ENCODE measurements at places on chromosomes 13 and 19.

GRCh38 chr13:50596776-50597203, 246.7 kb downstream of the DLEU7 start:
- DNase-seq: no peak

- no peak for DNase-seq
These were observed 28.4 kb downstream of the UBAC2 start for GRCh38 chr13:99228737-99229691.

DNA sequence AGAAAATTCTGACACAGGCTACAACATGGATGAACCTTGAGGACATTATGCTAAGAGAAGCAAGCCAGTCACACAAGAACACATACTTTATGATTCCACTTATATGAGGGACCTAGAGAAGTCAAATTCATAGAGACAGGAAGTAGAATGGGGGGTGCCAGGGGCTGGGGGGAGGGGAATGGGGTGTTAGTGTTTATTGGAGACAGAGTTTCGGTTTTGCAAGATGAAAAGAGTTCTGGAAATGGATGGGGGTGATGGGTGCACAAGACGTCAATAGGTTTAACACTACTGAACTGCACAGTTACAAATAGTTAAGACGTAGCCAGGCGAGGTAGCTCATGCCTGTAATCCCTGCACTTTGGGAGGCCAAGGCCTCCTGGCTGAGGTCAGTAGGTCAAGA, 3.5 kb upstream of the ZNF787 start:
- DNase-seq: no peak

DNA sequence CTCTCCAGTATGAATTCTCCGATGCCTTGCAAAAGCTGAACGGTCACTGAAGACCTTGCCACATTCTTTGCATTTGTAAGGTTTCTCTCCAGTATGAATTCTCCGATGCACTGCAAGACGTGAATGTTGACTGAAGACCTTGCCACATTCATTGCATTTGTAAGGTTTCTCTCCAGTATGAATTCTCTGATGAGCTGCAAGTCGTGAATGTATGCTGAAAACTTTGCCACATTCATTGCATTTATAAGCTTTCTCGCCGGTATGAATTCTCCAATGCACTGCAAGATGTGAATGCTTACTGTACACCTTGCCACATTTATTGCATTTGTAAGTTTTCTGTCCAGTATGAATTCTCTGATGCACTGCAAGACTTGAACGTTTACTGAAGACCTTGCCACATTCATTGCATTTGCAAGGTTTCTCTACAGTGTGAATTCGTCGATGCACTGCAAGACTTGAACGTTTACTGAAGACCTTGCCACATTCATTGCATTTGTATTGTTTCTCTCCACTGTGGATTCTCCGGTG, 20.0 kb upstream of the ZNF841 start:
- DNase-seq: no peak

- no peak for DNase-seq
These were observed 13.2 kb downstream of the NAPSA start for GRCh38 chr19:50352242-50352641.

DNA sequence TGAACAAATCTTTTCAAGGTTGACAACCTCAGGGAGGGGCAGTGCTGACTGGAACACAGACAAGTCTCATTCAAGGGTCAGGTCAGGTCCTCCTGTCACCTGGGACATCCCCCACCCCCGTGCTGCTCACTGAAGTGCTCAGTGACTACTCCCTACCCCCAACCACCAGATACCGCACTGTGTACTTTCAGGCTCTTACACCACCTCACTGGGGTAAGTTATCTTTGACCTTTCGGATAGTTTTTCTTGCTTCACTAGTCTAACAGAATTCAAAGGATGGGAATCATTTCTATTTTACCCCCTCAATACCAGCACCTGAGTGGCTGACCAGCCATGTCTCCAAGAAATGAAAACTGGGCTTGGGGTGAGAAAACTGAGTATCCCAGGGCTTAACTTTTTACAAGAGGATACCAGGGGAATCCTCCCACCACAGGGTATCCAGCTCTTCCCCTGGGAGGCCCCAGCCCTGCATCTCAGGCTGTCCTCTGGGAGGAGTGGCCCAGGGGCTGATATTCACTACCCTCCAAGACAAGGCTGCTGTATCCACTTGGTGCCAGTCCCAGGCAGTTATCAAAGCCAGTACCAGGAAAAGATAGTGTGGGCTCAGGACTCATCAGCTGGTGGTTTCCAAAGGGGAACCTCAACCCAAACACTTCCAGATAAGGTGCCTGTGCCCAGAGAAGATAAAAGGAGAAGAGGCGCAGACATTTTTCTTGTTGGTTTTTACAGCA, 2.1 kb downstream of the ZNF563 start:
- DNase-seq: no peak

- DNase-seq: no peak
These were observed 1078.9 kb downstream of the SLITRK1 start for GRCh38 chr13:82803341-82803740.

DNA sequence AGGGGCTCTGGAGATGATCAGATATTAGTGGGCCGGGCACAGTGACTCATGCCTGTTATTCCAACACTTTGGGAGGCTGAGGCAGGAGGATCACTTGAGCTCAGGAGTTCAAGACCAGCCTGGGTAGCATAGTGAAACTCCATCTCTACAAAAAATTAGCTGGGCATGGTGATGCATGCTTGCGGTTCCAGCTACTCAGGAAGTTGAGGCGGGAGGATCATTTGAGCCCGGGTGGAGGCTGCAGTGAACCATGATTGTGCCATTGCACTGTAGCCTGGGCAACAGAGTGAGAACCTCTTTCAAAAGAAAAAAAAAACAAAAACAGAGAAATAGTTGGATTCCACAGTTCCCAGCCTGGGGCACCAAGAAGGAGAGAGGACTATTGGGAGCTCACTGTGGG, 17.9 kb upstream of the SHFL start:
- no peak for DNase-seq

- no peak for DNase-seq
These were observed 24.1 kb upstream of the NDFIP2 start for GRCh38 chr13:79456656-79457365.

GRCh38 chr19:5059793-5060192, 90.9 kb downstream of the KDM4B start:
- DNase-seq: no peak
